ENCODE measurements at places on chromosomes 11 and 22. TPM values are rescaled to one million over a fixed set of nuclear protein-coding genes. Genes with fewer than 3 reads are reported as not detected.

DNA sequence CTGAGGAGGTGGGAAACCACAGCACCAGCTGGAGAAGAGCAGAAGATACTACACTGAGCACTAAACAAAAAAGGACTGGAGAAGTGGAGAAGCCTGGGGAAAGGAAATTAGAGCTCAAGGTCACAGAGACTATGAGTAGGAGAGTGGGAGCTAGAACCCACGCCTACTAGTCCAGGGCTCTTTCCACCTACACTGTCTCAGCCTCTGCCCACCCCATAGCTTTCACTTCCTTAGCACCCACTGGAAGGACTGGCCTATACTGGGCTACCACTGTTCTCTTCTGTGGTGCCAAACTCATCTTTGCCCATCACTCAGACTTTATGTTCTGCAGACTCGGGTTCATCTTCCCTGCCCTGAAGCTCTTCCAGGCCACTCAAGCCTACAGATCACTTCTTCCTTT lies 94.3 kb upstream of the PHOX2A start:
- DNase-seq: no peak
- H3K27me3 ChIP-seq: no peaks in the 10 kb centered on the region
- no peak overlapping the region for H3K27ac ChIP-seq

GRCh38 chr11:102722821-102723220 lies 1.9 kb downstream of the MMP8 start:
- no peaks in the 10 kb centered on the region for H3K36me3 ChIP-seq
- no peak overlapping the region for H3K27ac ChIP-seq
- peaks cover under 1% of the 10 kb centered on the region for H3K4me1 ChIP-seq

GRCh38 chr22:44535362-44536095 lies 37.5 kb upstream of the RTL6 start:
- peaks cover 6% of the 10 kb centered on the region for H3K27me3 ChIP-seq
- H3K4me3 ChIP-seq: no peak overlapping the region
- H3K27ac ChIP-seq: no peak overlapping the region

- no peak overlapping the region for H3K4me3 ChIP-seq
- no peak overlapping the region for H3K27ac ChIP-seq
- peak; percentile 68 for DNase-seq
- H3K36me3 ChIP-seq: no peaks in the 10 kb centered on the region
- H3K27me3 ChIP-seq: peaks cover 3% of the 10 kb centered on the region
Observed at GRCh38 chr11:117438371-117439000, 110.8 kb downstream of the CEP164 start.

DNA sequence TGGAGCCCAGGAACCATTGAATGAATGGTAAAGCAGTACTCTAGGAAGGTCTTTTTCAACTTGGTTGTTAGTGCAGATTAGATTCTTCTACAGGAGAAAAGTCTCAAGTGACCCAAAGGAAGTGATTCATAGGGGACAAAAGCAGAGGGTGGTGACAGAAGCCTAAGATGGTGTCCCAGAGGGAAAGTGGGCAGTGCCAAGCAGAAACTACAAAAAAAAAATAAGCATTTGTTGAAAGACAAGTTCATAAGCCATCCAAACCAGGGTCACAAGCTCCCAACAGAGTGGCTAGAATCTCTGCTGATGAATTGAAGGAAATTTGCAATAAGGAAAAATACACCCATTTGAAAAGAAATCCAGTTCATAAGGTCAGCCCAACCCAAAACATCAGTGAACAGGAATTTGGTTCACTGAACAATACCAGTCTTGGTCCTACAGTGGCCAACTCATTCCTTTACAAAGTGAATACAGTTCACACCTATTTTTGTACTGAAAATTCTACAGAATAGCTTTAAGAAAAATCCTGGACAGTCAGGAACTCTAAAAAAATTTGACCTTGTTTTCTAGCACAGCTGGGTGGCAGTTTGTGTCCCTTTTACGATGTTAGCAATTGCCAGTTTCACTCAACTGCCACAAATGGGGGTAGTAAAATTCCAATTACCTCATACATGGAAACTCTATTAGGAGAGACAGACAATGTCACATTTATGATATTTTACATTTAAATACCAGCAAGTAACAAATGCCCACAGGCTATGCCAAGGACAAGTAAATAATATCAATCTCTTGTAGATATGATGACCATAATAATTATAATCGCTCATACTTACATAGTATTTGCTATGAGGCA lies 21.6 kb upstream of the NUP160 start:
- no peak overlapping the region for H3K27ac ChIP-seq
- peaks cover 4% of the 10 kb centered on the region for H3K4me1 ChIP-seq
- H3K27me3 ChIP-seq: no peaks in the 10 kb centered on the region
- no peak overlapping the region for H3K4me3 ChIP-seq
- peak; percentile 29 for DNase-seq

DNA sequence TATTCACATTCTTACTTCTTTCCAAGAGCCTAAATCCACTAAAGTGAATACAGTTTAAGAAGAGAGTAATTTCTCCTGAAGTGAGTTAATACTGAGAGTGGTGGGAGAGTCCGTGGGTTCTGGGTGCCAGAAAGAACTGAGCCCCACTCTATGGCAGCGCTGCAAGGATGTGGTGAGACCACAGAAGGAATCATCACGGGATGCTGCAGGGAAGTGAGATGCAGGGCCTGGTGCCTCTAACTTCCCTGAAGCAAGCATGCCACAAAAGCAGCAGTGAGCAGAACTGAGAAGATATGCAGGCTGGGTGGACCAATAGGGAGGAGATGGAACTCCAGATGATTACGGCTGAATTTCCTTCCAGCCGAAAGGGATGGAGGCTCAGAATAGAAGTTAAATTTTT lies 5.0 kb upstream of the MMP12 start:
- no peaks in the 10 kb centered on the region for H3K27me3 ChIP-seq
- no peak for DNase-seq
- peaks cover 2% of the 10 kb centered on the region for H3K4me1 ChIP-seq
- H3K36me3 ChIP-seq: no peaks in the 10 kb centered on the region

GRCh38 chr11:110565357-110566336 lies 135.9 kb downstream of the FDX1 start:
- no peak overlapping the region for H3K27ac ChIP-seq
- H3K36me3 ChIP-seq: no peaks in the 10 kb centered on the region
- H3K4me1 ChIP-seq: no peaks in the 10 kb centered on the region
- H3K27me3 ChIP-seq: peaks cover 4% of the 10 kb centered on the region
- peak; percentile 32 for DNase-seq
- no peak overlapping the region for H3K4me3 ChIP-seq

GRCh38 chr22:50722048-50722701 lies 15.8 kb upstream of the ACR start:
- DNase-seq: no peak
- no peaks in the 10 kb centered on the region for H3K36me3 ChIP-seq
- H3K27me3 ChIP-seq: peaks cover 3% of the 10 kb centered on the region
- no peak overlapping the region for H3K27ac ChIP-seq

- no peak overlapping the region for H3K4me3 ChIP-seq
- DNase-seq: no peak
- no peaks in the 10 kb centered on the region for H3K27me3 ChIP-seq
- no peaks in the 10 kb centered on the region for H3K4me1 ChIP-seq
- no peaks in the 10 kb centered on the region for H3K36me3 ChIP-seq
Observed at GRCh38 chr22:35600476-35600875, 16.7 kb downstream of the MB start.

DNA sequence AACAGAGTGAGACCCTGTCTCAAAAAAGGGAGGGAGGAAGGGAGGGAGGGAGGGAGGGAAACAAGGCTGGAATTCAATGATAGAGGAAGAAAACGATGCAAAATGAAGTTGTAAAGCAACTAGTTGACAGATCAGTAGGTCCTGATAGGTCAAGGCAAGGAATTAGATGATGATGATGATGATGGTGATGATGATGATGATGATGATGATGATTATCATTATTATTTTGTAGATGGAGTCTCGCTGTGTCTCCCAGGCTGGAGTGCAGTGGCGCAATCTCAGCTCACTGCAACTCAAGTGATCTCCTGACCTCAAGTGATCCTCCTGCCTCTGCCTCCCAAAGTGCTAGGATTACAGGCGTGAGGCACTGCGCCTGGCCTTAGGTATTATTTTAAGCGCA lies 11.3 kb upstream of the L3MBTL2 start:
- H3K27me3 ChIP-seq: no peaks in the 10 kb centered on the region
- no peak overlapping the region for H3K4me3 ChIP-seq
- DNase-seq: no peak
- no peaks in the 10 kb centered on the region for H3K36me3 ChIP-seq
- peaks cover 2% of the 10 kb centered on the region for H3K4me1 ChIP-seq

- peaks cover 28% of the 10 kb centered on the region for H3K4me1 ChIP-seq
- peaks cover 14% of the 10 kb centered on the region for H3K36me3 ChIP-seq
- H3K27me3 ChIP-seq: no peaks in the 10 kb centered on the region
Observed at GRCh38 chr22:35739931-35740380, 22.3 kb downstream of the APOL5 start.

- H3K4me3 ChIP-seq: no peak overlapping the region
- DNase-seq: no peak
- H3K27me3 ChIP-seq: no peaks in the 10 kb centered on the region
- no peaks in the 10 kb centered on the region for H3K4me1 ChIP-seq
- H3K27ac ChIP-seq: no peak overlapping the region
Observed at GRCh38 chr22:23696326-23696851, 5.6 kb downstream of the RGL4 start.

- H3K27me3 ChIP-seq: no peaks in the 10 kb centered on the region
- H3K4me3 ChIP-seq: no peak overlapping the region
- no peaks in the 10 kb centered on the region for H3K4me1 ChIP-seq
- DNase-seq: no peak
- no peaks in the 10 kb centered on the region for H3K36me3 ChIP-seq
- no peak overlapping the region for H3K27ac ChIP-seq
Observed at GRCh38 chr22:29258407-29259252, 9.2 kb downstream of the RHBDD3 start.

DNA sequence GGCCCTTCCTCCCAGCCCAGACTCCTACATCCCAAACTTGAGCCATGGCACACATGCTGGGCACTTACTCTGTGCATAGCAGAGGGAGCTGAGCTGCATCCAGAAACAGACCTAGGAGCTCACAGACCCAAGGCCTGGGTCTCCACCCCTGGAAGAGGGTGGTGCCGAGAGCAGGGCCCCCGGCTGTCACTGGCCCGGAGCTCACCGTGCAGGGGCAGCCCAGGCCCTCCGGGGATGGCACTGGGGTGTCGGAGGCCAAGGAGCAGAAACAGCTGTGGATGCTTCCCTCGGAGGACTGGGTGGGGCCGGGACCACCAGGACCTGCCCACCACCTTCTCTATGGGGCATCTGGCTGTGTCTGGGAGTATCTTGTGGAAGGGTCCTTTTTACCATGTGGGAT lies 4.3 kb upstream of the APOBEC3A start:
- no peak overlapping the region for H3K4me3 ChIP-seq
- no peak overlapping the region for H3K27ac ChIP-seq
- DNase-seq: no peak
- no peaks in the 10 kb centered on the region for H3K36me3 ChIP-seq
- H3K27me3 ChIP-seq: peaks cover 8% of the 10 kb centered on the region

DNA sequence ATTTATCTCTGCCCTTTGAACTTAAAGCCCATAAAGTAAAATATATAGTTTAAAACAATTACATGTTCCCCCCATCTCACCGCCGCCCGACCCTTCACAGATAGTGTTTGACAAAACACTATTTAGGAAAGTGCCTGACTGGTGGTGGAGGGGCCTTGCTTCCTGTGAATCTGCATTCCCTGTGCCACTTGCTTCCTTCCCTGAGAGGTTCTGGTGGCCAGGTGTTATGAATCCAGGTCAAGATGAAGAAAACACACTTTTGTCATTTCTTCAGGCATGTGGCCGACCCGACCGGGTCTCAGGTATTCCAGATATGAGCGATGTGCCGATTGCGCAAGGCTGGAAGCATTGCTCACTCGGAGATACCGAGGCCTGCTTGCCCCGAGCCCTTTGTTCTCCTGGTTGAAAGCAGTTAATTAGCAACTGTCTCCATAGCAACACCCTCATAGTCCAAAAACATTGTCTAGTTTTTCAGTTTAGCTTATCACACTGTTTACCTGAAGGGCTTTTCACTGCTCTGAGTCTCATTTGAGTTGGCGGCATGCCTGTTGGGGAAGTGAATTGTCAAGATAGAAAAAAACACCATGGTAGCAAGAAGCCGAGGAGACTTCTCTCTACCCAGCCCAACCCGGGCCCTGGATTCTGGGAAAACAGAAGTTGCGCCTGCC lies 128.3 kb downstream of the TEAD1 start:
- H3K4me1 ChIP-seq: peaks cover 22% of the 10 kb centered on the region
- no peaks in the 10 kb centered on the region for H3K36me3 ChIP-seq
- H3K27me3 ChIP-seq: no peaks in the 10 kb centered on the region
- DNase-seq: peak; percentile 67
- H3K27ac ChIP-seq: peak overlapping the region; percentile 46

DNA sequence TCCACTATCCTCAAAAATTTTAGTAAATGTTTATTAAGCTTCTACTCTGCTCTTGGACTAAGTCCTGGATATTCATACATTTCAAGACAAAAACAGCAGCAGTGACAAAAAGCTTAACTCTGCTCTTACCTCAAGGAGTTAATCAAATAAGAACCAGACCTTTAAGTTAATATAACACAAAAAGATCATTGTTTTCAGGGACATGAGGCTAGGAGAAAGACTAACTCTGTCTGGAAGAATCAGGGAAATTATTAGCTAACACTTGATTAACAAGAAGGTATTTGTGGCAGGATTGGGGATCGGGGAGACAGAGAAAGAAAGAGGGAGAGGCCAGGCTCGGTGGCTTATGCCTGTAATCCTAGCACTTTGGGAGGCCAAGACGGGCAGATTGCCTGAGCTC lies 74.4 kb downstream of the PPP2R1B start:
- no peak overlapping the region for H3K4me3 ChIP-seq
- peaks cover 21% of the 10 kb centered on the region for H3K4me1 ChIP-seq
- DNase-seq: no peak
- H3K27me3 ChIP-seq: no peaks in the 10 kb centered on the region
- no peaks in the 10 kb centered on the region for H3K36me3 ChIP-seq
- no peak overlapping the region for H3K27ac ChIP-seq

DNA sequence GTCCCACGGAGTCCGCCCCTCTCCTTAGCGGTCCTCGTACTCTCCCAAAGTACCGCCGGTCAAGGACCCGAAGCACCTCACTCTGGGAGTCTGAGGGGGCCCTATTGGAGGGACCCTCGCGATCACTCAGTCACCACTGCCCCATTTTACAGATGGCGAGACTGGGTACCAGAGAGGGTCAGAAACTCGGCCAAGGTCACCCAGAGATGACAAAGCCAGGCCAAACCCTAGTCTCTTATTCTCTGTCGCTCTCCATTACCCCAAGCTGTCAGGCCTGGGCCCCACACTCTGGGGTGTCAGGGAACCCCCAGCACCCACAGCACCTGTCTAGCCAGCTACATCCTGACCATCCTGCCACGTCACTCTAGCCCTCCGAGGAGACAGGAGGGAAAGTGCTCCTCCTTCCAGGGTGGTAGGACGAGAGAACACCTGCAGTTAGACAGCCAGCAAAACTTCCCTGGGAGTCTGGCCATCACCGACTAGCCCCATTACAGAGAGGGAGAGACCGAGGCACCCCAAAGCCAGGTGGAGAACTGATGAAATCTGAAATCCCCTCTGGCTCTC lies 1.4 kb upstream of the KCNJ4 start:
- H3K36me3 ChIP-seq: no peaks in the 10 kb centered on the region
- no peaks in the 10 kb centered on the region for H3K4me1 ChIP-seq
- H3K27me3 ChIP-seq: peaks cover 65% of the 10 kb centered on the region
- no peak overlapping the region for H3K4me3 ChIP-seq
- H3K27ac ChIP-seq: no peak overlapping the region

Gene HBG2
- 0.93 TPM for polyA plus RNA-seq

Gene TTC28
- polyA plus RNA-seq: 8.6 TPM

Gene CYP2D6
- polyA plus RNA-seq: 0.06 TPM

Gene CLDN5
- polyA plus RNA-seq: not detected

Gene KIRREL3
- 1.8 TPM for polyA plus RNA-seq

Gene CCDC116
- polyA plus RNA-seq: 0.06 TPM

Gene MEI1
- 4.3 TPM for polyA plus RNA-seq

Gene KRTAP5-10
- not detected for polyA plus RNA-seq

Gene RBM7
- polyA plus RNA-seq: 41.8 TPM

Gene TRIM29
- not detected for polyA plus RNA-seq

Gene FJX1
- polyA plus RNA-seq: 7.1 TPM

Data from fibroblast of lung (primary cell).